Activated naive CD8-positive, alpha-beta T cell treated with anti-CD3 and anti-CD28 coated beads for 36 hours (primary cell): ENCODE measurements at places on chromosomes 6 and 20.

GRCh38 chr6:119105282-119105681, 26.8 kb upstream of the FAM184A start:
- no peak overlapping the region for H3K27ac ChIP-seq
- H3K36me3 ChIP-seq, result no peaks in the 10 kb centered on the region
- peaks cover 4% of the 10 kb centered on the region for H3K27me3 ChIP-seq
- DNase-seq, result no peak

- H3K36me3 ChIP-seq, result peaks cover 7% of the 10 kb centered on the region
- H3K27ac ChIP-seq, result no peak overlapping the region
- H3K4me3 ChIP-seq, result no peak overlapping the region
Measured at GRCh38 chr6:143949535-143949934, 58.5 kb downstream of the PLAGL1 start.

GRCh38 chr20:24580855-24581254, 111.4 kb downstream of the SYNDIG1 start:
- H3K27me3 ChIP-seq, result no peaks in the 10 kb centered on the region
- no peak for DNase-seq
- H3K27ac ChIP-seq, result no peak overlapping the region
- H3K4me3 ChIP-seq, result no peak overlapping the region
- H3K36me3 ChIP-seq, result no peaks in the 10 kb centered on the region
- H3K4me1 ChIP-seq, result no peaks in the 10 kb centered on the region

- peaks cover 50% of the 10 kb centered on the region for H3K4me1 ChIP-seq
- peaks cover 56% of the 10 kb centered on the region for H3K36me3 ChIP-seq
- H3K27ac ChIP-seq, result peak overlapping the region; percentile 97
- H3K27me3 ChIP-seq, result peaks cover 28% of the 10 kb centered on the region
- peak overlapping the region; percentile 95 for H3K4me3 ChIP-seq
- DNase-seq, result no peak
Measured at GRCh38 chr6:132818404-132819359, 4.3 kb downstream of the RPS12 start.

DNA sequence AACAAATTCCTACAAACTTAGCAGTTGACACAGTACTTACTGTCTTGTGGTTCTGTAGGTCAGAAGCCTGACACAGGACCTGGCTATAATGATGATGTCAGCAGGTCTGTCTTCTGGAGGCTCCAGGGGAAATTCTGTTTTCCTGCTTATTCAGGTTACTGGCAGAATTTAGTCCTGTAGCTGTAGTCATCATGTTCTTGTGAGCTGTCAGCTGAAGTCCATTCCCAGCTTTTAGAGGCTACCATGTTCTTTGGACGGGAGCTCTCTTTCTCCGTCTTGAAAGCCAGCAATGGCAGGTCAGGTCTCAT, 99.2 kb downstream of the HIVEP1 start:
- H3K27me3 ChIP-seq, result no peaks in the 10 kb centered on the region
- no peak for DNase-seq
- H3K36me3 ChIP-seq, result peaks cover 58% of the 10 kb centered on the region
- no peak overlapping the region for H3K27ac ChIP-seq
- H3K4me1 ChIP-seq, result peaks cover 43% of the 10 kb centered on the region

DNA sequence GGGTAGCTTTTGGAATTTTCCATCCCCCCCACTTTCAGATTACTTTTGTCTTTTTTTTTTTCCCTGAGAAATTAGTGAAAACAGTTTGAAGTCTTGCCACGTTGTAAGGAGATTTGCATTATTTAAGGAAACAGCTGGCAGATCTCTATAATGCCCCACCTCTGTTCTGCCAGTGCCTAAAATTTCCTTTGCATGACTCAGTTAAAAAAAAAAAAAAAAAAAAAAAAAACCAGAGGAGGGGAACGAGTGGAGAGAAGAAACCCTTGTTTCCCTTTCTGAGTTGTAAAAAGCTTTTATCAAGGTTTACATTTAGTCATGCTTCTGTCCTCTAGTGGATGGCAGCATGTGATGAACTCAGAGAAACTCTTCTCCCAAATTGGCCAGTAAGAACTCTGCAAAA, 33.5 kb downstream of the CARMIL1 start:
- H3K4me1 ChIP-seq, result peaks cover 30% of the 10 kb centered on the region
- H3K36me3 ChIP-seq, result no peaks in the 10 kb centered on the region
- H3K27me3 ChIP-seq, result no peaks in the 10 kb centered on the region
- H3K27ac ChIP-seq, result no peak overlapping the region
- H3K4me3 ChIP-seq, result no peak overlapping the region

GRCh38 chr6:39086294-39086693, 28.7 kb downstream of the SAYSD1 start:
- H3K36me3 ChIP-seq, result no peaks in the 10 kb centered on the region
- H3K4me1 ChIP-seq, result peaks cover 15% of the 10 kb centered on the region
- peak; percentile 56 for DNase-seq
- no peak overlapping the region for H3K4me3 ChIP-seq
- H3K27ac ChIP-seq, result no peak overlapping the region

- H3K4me1 ChIP-seq, result peaks cover 13% of the 10 kb centered on the region
- peak overlapping the region; percentile 62 for H3K4me3 ChIP-seq
- DNase-seq, result no peak
- peaks cover 71% of the 10 kb centered on the region for H3K27me3 ChIP-seq
Measured at GRCh38 chr6:151808371-151809241, 1.1 kb downstream of the ESR1 start.

GRCh38 chr6:39896701-39897100, 37.6 kb downstream of the MOCS1 start:
- no peak for DNase-seq
- no peaks in the 10 kb centered on the region for H3K36me3 ChIP-seq
- no peak overlapping the region for H3K27ac ChIP-seq
- no peaks in the 10 kb centered on the region for H3K4me1 ChIP-seq
- H3K27me3 ChIP-seq, result no peaks in the 10 kb centered on the region

GRCh38 chr6:146050168-146050567, 21.3 kb downstream of the GRM1 start:
- no peak overlapping the region for H3K27ac ChIP-seq
- H3K36me3 ChIP-seq, result no peaks in the 10 kb centered on the region
- no peak overlapping the region for H3K4me3 ChIP-seq
- DNase-seq, result no peak
- peaks cover 4% of the 10 kb centered on the region for H3K27me3 ChIP-seq
- H3K4me1 ChIP-seq, result no peaks in the 10 kb centered on the region

- H3K4me1 ChIP-seq, result no peaks in the 10 kb centered on the region
- no peaks in the 10 kb centered on the region for H3K36me3 ChIP-seq
- H3K4me3 ChIP-seq, result no peak overlapping the region
- no peak overlapping the region for H3K27ac ChIP-seq
- no peak for DNase-seq
Measured at GRCh38 chr6:119938752-119939151, 589.2 kb upstream of the MAN1A1 start.

DNA sequence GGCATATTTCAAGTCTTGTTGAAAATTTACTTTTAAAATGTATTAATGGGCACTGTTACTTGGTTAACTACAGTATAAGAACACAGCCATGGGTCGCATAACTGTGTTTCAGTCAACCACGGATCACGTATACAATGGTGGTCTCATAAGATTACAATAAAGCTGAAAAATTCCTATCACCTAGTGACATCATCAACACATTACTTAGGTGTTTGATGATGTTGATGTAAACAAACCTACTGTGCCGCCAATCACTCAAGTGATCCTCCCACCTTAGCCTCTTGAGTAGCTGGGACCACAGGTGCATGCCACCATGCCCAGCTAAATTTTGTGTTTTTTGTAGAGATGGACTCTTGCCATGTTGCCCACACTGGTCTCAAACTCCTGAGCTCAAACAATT, 16.7 kb upstream of the ETV7 start:
- H3K4me1 ChIP-seq, result no peaks in the 10 kb centered on the region
- no peak overlapping the region for H3K27ac ChIP-seq
- H3K4me3 ChIP-seq, result no peak overlapping the region
- H3K27me3 ChIP-seq, result peaks cover 17% of the 10 kb centered on the region
- no peaks in the 10 kb centered on the region for H3K36me3 ChIP-seq
- DNase-seq, result no peak

DNA sequence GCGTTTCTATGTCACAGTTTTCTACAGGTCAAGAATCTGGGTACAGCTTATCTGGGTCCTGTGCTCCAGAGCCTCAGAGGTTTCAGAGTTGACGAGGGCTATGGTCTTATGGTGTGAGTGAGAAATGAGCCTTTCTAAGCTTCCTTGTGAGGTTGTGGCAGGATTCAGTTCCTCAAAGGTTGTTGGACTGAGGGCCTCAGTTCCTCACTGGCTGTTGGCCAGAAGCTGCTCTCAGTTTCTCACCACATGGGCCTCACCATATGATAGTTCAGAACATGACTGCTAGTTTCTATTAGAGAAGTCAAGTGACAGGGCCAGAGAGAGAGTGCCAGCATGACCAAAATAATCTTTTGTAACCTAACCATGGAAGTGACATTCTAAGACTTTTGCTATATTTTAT, 96.1 kb downstream of the NUS1 start:
- H3K4me3 ChIP-seq, result no peak overlapping the region
- H3K4me1 ChIP-seq, result no peaks in the 10 kb centered on the region
- DNase-seq, result no peak
- H3K36me3 ChIP-seq, result no peaks in the 10 kb centered on the region
- no peak overlapping the region for H3K27ac ChIP-seq

GRCh38 chr20:10319855-10320254, 101.2 kb downstream of the SNAP25 start:
- H3K36me3 ChIP-seq, result no peaks in the 10 kb centered on the region
- no peak overlapping the region for H3K27ac ChIP-seq
- no peak overlapping the region for H3K4me3 ChIP-seq
- peaks cover 17% of the 10 kb centered on the region for H3K27me3 ChIP-seq
- no peaks in the 10 kb centered on the region for H3K4me1 ChIP-seq

- H3K27ac ChIP-seq, result no peak overlapping the region
- peaks cover 61% of the 10 kb centered on the region for H3K27me3 ChIP-seq
- DNase-seq, result no peak
- H3K36me3 ChIP-seq, result peaks cover 2% of the 10 kb centered on the region
- H3K4me3 ChIP-seq, result no peak overlapping the region
Measured at GRCh38 chr6:157233686-157234085, 89.6 kb downstream of the TMEM242 start.

DNA sequence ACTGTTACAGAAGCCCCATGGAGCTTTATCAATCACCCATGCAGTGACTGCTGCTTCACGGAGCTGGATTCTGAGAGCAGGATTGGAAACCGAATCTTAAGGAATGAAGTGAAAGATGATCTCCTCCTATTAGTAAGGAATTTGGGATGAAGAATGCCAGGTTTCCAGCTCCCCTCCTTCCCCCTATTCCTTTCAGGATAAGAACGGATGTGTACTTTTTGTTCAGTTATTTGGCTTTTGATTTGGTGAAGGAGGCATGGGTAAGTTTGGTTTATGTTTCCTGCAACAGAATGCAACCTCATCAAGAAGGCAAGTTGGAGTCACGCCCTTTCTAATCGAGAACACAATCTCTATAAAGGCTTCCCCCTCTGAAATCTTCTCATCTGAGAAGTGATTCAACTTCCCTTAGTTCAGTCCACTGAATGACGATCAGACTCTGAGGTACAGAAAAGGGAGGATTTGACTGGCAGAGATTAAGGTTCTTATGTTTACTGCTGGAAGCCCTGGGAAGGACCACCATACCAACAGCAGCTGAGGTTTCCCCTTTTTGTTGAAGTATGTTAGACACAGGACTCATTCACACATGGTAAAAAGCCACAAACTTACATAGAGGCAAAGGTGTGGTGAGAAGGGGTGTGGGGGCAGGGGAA, 5.5 kb downstream of the ELMO2 start:
- no peak for DNase-seq
- H3K27ac ChIP-seq, result peak overlapping the region; percentile 86
- peaks cover 62% of the 10 kb centered on the region for H3K4me1 ChIP-seq

- H3K36me3 ChIP-seq, result no peaks in the 10 kb centered on the region
- no peak overlapping the region for H3K27ac ChIP-seq
- H3K27me3 ChIP-seq, result no peaks in the 10 kb centered on the region
- DNase-seq, result no peak
- no peak overlapping the region for H3K4me3 ChIP-seq
Measured at GRCh38 chr6:162866656-162867055, 138.9 kb downstream of the PACRG start.

DNA sequence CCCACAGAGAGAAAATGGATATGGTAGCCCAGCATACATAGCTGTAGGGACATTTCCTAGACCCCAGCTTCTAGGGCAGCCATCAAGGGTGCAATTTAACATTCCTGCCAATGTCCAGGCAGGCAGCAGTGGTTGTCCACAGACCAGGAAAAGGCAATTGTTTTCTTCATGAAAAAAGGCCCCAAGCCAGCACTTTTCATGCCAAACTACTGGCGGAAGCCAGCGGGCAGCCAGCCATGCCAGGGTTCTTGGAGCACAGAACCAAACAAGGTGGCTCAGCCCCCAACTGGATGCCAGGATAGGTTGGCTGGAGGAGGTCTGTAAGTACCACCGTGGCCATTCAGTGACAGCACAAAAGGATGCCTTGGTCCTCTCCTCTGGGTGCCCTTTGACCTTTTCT, 94.6 kb downstream of the BANF2 start:
- no peak for DNase-seq
- H3K4me3 ChIP-seq, result no peak overlapping the region
- no peak overlapping the region for H3K27ac ChIP-seq
- peaks cover 31% of the 10 kb centered on the region for H3K27me3 ChIP-seq
- no peaks in the 10 kb centered on the region for H3K36me3 ChIP-seq

GRCh38 chr6:35264550-35265274, 5.2 kb downstream of the ZNF76 start:
- no peak overlapping the region for H3K27ac ChIP-seq
- H3K4me1 ChIP-seq, result peaks cover 54% of the 10 kb centered on the region
- no peak overlapping the region for H3K4me3 ChIP-seq

- H3K4me1 ChIP-seq, result no peaks in the 10 kb centered on the region
- peaks cover 7% of the 10 kb centered on the region for H3K27me3 ChIP-seq
- H3K36me3 ChIP-seq, result no peaks in the 10 kb centered on the region
- no peak overlapping the region for H3K27ac ChIP-seq
Measured at GRCh38 chr6:133259561-133259960, 18.4 kb downstream of the EYA4 start.

GRCh38 chr6:1605893-1606779, 3.6 kb upstream of the FOXC1 start:
- no peaks in the 10 kb centered on the region for H3K36me3 ChIP-seq
- H3K27me3 ChIP-seq, result peaks cover 75% of the 10 kb centered on the region
- H3K4me3 ChIP-seq, result no peak overlapping the region
- no peak overlapping the region for H3K27ac ChIP-seq
- DNase-seq, result no peak

GRCh38 chr20:20820104-20820503, 107.7 kb upstream of the RALGAPA2 start:
- no peak overlapping the region for H3K4me3 ChIP-seq
- peaks cover 21% of the 10 kb centered on the region for H3K27me3 ChIP-seq
- no peaks in the 10 kb centered on the region for H3K4me1 ChIP-seq
- DNase-seq, result no peak
- no peaks in the 10 kb centered on the region for H3K36me3 ChIP-seq

GRCh38 chr6:142055219-142055618, 77.5 kb upstream of the GJE1 start:
- H3K36me3 ChIP-seq, result no peaks in the 10 kb centered on the region
- peaks cover 7% of the 10 kb centered on the region for H3K27me3 ChIP-seq
- no peaks in the 10 kb centered on the region for H3K4me1 ChIP-seq
- no peak overlapping the region for H3K27ac ChIP-seq

- H3K36me3 ChIP-seq, result no peaks in the 10 kb centered on the region
- H3K4me1 ChIP-seq, result peaks cover 6% of the 10 kb centered on the region
- no peaks in the 10 kb centered on the region for H3K27me3 ChIP-seq
- no peak overlapping the region for H3K4me3 ChIP-seq
- no peak for DNase-seq
- peak overlapping the region; percentile 15 for H3K27ac ChIP-seq
Measured at GRCh38 chr6:135504734-135505133, 7.2 kb upstream of the AHI1 start.
